Posterior cingulate gyrus (tissue), 11 donors: ENCODE measurements at places on chromosomes 6 and 20.

DNA sequence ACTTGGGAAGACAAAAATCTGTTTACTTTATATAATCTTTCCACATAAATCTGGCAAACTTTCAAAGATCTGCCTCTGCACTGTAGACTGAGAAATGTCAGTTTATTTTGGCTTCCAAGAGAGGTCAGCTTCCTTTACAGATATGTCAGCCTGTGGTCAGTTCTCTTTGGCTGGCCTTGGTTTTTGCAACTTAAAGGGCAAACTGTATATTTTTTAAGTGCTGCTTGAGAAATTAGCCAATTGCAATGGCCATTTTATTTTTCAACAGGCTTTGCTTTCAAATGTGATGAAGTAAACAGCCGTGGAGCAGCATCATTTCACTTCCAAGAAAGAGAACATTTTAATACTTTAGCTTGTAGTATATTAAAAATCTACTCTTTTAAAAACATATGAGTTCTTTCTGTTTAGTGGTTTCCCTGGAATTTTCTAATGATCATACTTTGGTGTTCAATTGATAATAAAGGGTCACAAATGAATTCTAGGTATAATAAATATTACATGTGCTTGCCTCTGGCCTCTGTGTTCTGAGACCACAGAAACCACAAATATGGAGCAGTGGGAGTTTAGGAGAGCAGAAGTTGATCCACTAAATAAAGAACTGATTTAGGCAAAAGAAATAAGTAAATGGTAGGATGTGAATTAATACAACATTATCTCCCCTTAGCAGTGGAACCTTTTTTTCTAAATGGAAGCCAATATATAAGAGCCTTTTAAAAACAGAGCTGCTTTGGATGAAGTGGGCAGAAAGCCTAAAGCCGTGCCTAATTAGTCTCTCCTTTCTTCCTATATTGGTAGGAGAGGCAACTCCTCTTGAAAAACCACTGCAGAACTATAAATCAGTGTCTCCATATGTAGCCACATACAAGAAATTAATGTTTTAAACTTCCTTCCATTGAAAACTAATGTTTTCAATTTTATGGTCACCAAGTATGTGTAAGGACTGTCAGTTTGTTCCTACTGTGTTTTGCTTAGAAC is 16.2 kb downstream of the ADGRB3 start:
- no peak for DNase-seq

DNA sequence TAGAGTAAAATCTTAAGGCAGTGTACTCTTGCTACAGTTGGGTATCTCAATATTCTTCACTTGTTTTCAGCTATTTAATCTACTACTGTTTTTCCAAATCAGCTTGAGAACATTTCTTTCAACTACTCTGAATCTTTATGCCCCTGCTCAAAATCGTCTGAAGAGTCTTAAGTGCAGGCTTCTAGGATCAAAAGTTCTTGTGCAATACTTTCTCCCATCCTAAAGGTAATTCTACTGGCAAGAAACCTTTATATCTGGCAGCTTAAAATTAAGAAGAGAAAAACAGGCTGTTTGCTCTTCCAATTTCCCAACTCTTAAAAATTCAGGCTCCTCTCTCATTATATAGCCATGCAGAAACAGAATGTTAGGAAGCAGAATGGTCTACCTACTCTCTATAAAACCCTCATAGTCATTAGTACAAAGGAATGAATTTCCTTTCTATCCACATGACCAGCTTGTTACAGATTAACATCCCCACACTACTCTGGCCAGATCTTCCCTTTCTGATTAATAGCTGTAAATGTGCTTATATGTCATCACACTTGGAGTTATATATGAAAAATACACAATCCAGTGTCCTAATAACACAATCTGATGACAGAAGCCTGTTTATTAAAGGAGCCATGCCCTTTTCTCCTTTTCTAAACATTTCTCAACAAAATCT is 122.2 kb upstream of the FAM184A start:
- DNase-seq = no peak

GRCh38 chr6:7568021-7568420 is 22.0 kb upstream of the SNRNP48 start:
- DNase-seq = no peak

GRCh38 chr6:163149279-163149848 is 265.2 kb upstream of the QKI start:
- DNase-seq = no peak

DNA sequence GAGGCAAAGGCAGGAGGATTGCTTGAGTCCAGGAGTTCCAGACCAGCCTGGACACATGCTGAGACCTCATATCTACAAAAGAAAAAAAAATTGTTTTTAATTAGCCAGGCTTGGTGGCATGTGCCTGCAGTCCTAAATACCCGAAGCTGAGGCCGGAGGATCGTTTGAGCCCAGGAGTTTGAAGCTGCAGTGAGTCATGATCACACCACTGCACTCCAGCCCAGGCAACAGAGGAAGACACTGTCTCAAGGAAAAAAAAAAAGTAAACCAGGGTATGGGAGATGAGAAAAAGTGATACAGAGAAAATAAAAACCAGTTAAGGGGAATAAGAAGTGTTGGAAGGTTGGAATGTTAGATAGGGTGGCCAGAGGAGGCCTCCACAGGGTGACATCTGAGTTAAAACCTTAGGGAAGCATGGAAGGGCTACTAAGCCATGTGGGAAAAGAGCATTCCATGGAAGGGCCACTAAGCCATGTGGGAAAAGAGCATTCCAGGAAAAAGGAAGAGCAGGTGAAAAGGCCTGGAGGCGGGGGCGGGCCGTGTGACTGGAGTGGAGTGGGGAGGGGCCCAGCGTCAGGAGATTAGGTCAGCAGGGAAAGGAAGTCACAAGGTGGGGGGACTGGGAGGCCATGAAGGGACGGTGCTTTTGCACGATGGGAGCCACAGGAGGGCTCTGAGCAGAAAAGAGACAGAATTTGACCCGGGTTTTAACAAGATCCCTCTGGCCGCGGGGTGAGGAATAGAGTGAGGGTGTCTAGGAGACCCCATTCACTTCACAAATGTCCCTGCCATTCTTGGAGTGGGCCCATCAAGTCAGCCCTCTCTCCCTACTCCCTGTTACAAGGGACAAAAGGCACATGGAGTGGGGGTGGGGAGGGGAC is 18.3 kb downstream of the CPNE5 start:
- no peak for DNase-seq
